Gastroesophageal sphincter (tissue), 4 donors: ENCODE measurements at places on chromosomes 13 and 19. TPM values are rescaled to one million over a fixed set of nuclear protein-coding genes. Genes with fewer than 3 reads are reported as not detected.

GRCh38 chr19:17420475-17420924 is 653 bp downstream of the MVB12A start:
- no peak for ATAC-seq

DNA sequence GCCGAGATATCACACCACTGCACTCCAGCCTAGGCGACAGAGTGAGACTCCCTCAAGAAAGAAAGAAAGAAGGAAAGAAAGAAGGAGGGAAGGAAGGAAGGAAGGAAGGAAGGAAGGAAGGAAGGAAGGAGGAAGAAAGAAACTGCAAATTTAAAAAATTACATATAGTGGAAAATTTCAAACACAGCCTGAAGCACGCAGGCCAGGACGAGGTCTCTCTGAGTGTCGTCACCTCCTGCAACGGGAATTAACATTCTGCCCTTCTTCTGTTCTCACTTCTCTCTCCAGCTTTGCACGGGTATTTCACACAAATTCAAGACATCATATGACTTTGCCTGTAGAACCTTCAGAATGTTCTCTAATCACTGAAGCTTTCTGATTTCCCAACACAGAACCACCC is 108.2 kb downstream of the GNG7 start:
- ATAC-seq, result no peak

DNA sequence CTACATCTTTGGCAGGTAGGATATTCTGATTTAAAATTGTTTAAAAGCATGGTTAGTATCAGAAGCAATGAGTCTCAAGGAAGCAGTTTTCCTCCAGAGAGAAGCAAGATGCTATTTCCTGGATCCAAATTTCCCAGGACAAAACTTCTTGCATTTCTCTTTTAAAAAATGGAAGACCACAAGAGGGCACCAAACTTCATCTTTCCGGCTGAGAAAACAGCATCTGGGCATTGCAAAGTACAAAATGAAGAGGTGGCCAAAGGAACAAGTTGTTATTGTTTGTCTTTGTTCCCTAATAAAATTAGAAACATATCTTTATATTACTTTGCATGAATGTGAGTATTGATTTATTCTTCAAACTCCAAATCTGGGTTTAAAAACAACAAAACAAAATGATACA is 60.0 kb upstream of the LRCH1 start:
- no peak for ATAC-seq

DNA sequence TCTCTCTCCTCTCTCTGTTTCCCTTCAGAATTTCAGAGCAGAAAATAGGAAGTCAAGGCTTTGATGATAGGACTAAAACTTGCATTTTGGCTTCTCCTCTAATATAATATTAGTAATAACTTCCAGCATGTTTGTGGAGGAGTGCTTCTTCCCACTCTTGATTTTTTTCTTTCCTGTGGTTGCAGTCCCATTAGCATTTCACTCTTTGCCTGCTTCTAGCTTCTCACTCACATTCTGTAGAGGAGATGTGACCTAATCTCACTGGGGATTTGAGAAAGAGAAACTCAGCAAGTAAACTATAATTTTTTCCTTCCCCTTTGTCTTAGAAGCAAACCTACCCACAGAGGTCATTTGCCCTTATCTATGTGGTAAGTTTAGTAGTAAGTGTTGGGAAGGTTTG is 169.4 kb upstream of the HTR2A start:
- ATAC-seq, result no peak

DNA sequence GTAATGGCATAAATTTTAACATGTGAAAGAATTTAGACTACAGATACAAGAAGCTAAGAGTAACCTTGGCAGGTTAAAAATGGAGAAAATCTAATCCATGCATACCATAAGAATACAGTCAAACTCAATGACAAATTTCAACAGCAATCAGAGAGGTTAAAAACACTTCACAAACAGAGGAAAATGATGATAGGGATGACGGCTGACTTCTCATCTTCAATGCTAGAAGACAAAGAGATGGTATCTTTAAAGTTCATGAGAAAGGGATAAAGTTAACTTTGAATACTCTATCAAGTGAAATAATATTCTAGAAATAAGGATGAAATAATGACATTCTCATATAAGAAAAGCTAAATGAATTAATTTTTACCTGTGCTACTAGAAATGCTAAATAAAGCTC is 1130.2 kb upstream of the MIR17HG start:
- ATAC-seq, result no peak

- peak; percentile 88 for ATAC-seq
Observed at GRCh38 chr19:55301459-55302317, 17.9 kb downstream of the BRSK1 start.

DNA sequence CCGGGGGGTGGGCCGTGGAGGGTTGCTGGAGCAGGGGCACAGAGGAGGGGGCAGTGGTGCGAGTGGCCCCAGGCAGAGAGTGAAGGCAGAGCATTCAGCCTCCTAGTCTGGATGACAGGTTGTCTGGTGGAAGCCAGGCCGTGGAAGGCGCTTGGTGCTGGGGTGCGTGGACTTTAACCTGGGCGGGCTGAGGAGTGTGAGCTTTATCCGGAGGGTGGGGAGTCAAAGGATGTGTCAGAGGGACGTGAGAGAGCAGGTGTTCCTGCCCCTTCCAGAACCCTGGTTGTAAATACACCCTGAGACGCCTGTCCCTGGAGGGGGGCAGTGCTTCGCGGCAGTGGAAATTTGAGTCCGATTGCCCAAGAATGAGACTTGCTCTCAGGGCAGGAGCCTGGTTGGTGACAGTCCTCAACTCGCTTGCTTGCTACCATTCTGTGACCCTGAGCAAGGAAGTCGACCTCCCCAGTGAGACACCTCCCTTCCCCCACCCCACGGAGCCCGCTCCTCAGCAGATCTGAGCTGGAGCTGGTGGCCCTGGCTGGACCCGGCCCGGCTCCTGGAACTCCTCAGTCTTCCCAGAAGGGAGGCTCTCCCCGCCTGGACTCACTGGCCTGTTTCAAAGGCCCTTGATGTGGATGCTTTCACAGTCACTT is 2.3 kb downstream of the SPPL2B start:
- no peak for ATAC-seq

- peak; percentile 32 for ATAC-seq
Observed at GRCh38 chr19:33248954-33249613, 23.4 kb upstream of the SLC7A10 start.

DNA sequence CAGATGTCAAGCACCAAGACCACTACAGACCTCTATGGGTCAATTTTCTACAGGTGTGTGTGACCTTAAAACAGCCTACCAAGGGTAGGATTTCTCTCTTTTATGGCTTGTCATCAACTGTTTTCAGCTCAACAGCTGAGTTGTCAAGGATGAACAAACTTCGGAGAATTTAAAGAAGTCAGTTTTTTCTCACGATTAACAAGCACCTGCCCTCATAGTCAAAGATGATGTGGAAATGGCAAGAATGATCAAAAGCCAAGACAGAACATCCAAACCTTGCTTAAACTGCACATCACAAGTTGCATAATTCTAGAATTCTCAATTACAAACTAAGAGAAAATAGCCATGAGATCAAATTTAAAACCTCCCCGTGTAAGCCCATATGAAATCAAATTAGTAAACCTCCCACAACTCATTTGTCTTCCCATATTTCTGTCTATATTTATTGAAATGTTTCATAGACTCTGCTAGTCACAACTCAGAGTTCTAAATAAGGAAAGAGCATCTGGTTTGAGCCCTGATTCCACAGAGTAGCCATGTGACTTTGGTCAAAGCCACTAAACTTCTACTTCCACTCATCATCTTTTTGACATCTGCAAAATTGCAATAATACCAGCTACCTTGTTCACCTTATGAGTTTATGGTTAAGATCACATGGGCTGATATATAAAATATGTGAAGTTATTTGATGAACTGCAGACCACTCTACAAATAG is 521.5 kb upstream of the HTR2A start:
- no peak for ATAC-seq

- no peak for ATAC-seq
Observed at GRCh38 chr13:102441085-102441484, 39.2 kb upstream of the FGF14 start.

DNA sequence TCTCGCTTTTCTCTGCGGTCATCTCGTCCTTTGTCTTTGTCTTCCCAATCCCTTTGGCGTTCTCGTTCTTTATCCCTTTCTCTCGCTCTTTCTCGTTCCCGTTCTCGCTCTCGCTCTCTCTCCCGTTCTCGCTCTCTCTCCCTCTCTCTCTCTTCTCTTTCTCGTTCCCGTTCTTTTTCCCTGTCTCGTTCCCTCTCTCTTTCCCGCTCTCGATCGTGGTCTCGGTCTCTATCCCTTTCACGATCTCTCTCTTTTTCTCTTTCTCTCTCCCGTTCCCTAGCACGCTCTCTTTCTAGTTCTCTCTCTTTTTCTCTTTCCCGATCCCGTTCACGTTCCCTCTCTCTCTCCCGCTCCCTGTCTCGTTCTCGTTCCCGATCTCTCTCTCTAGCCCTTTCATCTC is 77.2 kb downstream of the ZC3H13 start:
- no peak for ATAC-seq

DNA sequence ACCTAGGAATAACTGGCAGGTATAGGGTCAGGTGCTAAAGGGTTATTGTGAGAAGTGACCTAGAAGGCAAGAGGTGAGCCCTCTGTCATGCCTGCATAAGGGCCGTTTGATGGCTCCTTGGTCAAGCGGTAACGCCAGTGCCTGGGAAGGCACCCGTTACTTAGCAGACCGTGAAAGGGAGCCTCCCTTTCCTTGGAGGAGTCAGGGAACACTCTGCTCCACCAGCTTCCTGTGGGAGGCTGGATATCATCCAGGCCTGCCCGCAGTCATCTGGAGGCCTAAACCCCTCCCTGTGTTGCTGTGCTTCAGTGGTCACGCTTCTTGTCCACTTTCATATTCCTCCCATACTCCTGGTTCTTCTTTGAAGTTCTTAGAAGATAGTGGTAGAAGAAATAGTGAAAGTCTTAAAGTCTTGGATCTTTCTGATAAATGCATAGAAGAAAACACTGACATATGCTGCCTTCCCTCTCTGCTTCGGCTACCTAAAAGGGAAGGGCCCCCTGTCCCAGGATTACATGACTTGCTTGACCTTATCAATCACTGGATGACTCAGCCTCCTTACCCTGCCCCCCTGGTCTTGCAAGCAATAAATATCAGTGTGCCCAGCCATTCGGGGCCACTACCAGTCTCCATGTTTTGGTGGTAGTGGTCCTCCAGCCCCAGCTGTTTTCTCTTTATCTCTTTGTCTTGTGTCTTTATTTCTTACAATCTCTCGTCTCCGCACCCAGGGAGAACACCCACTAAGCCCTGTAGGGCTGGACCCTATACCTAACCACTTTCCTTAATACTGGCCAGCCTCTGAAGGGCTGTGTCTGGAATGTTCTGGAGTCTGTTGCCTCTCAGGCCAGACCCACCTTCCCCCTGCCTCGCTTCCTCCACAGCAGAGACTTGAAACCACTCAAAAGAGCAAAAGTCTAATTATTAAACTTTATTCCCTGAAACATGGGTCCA is 16.1 kb upstream of the ABCC4 start:
- ATAC-seq, result no peak

DNA sequence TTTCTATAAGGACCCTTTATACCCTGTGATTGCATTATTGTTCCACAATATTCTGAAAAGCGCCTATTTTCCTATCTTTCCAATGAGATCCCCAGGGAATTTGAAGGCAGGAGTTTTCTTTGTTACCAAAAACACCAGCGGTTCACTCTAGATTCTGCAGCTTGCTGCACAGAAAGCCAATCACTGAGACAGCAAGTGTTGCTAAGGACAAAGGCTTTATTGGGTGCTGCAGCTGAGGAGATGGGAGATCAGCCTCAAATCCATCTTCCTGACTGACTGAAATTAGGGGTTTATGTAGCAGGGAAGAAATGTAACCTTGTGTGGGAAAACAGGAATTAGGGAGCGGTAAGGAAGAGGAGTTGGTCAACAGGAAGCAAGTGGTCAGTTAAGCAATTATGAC is 42.6 kb upstream of the MYO16 start:
- ATAC-seq, result no peak

Gene SERP2
- total RNA-seq, result 6.9 TPM

Gene CLEC4M
- total RNA-seq, result not detected

Gene ZNF582
- 3.5 TPM for total RNA-seq

Gene ZNF175
- total RNA-seq, result 6.5 TPM

Gene ANGPTL8
- total RNA-seq, result 2.0 TPM
